ENCODE measurements at places on chromosomes 4 and X.

- DNase-seq: no peak
Measured at GRCh38 chr4:37749398-37749988, 63.3 kb upstream of the RELL1 start.

- DNase-seq: no peak
Measured at GRCh38 chrX:38887222-38887621, 86.0 kb downstream of the MID1IP1 start.

DNA sequence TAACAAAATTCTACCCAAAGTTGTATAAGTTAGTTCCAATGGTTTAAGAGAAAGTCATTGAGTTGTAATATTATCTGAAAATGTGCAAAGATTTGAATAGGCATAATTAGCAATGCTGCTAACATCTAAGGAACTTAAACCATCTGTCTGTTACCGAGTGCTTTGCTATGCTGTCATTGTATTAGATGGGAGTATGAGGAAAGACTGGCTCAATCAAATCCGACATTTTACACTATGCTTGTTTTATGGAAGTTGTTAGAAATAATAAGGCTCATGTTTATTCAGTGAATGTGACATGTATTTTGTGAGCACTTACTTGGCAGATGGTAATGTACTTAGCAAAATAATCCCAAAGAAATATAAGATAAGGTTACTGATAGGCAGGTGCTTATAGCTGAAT is 1715.1 kb downstream of the PCDH7 start:
- DNase-seq: no peak

GRCh38 chr4:152032722-152033131 is 271.9 kb upstream of the GATB start:
- peak; percentile 8 for DNase-seq

- DNase-seq: no peak
Measured at GRCh38 chrX:110346681-110347080, 12.0 kb upstream of the RTL9 start.

GRCh38 chr4:53066155-53066554 is 204.0 kb downstream of the RASL11B start:
- no peak for DNase-seq

DNA sequence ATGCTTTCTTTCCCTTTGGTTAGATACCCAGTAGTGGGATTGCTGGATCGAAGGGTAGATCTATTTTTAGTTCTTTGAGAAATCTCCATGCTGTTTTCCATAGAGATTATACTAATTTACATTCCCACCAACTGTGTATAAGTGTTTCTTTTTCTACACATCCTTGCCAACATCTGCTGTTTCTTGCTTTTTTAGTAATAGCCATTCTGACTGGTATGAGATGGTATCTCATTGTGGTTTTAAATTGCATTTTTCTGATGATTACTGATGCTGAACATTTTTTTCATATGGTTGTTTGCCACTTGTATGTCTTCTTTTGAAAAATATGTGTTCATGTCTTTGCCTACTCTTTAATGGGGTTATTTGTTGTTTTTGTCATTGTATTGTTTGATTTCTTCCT is 6.6 kb upstream of the AGA start:
- DNase-seq: no peak

DNA sequence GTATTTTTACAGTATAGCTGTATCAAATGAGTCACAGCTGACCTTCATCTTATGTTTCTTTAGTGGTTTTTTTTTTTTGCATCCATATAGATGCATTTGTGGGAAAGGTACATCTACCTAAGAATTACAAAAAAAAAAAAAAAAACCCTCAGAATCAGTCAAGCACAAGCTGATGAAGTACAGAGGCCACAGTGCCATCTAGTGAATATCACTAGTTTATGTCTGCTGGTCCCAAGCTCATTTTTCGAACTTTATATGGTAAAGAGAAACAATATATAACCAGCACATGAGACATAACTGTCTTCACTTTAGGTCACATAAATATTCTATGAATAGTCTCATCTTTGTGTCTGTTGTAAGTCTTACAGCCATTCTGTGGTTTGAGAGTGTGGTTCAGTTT is 220.1 kb downstream of the DLG3 start:
- peak; percentile 63 for DNase-seq

DNA sequence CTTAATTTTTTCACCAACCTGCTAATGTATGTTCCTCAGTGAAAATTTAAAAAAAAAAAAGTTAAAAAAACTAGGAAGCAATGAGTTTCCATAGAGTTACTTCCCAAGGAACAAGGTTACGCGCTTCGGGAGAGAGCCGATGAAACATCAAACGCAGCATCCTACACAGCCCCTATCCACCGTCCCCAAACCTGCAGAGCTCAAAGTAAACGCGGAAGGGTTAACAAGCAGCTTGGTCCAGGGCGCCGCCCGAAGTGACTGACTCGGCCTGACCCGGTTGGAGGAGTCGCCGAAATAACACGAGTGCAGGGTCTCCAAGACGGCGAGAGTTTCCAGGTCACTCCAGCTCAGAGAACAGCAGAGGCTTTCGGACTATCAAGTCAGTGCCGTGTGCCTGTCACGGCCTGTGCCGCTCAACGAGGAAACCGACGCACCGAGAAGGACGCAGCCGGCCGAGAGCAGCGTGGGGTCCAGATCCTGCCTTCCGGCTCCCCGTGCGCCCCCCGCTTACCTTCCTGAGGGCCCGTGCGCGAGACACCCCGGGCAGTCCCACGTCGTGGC is 512 bp downstream of the NOP14 start:
- peak; percentile 86 for DNase-seq

- DNase-seq: no peak
Measured at GRCh38 chrX:150052226-150052625, 113.9 kb upstream of the EOLA2 start.

- DNase-seq: no peak
Measured at GRCh38 chr4:130029442-130029841, 933.5 kb downstream of the C4orf33 start.

DNA sequence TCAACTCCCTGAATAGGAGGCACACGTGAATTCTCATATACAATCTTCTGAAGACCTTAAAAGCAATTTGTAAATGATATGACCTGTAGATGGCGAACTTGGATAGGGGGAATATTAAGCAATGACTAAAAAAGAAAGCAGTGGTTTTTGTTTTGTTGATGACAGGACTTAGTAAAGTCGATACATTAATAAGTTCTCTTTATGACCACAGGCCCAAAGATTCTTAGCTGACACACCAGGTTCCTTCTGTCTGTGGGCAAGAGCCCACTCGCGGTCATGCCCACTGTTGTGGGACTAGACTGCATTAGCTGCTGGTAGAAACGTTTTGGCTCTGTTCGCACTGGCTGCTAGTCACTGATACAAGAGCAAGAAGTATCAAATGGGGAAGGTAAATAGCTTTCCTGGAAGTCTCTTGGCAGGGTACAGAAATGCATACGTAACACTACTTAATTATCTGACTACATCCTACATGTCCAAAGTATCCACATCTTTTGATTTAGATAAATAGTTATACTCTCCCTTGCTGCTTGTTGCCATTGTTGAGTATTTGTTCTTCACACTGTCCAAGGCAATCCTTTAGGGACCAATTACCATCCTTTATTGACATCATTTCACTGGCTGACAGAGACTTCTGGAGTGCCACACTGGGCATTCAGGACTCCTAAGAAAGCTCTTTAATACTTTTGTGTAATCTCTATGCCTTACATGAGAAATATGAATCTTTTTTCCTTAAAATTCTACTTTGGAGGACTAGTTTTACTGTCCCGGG is 31.0 kb downstream of the ALPK1 start:
- DNase-seq: peak; percentile 73

- no peak for DNase-seq
Measured at GRCh38 chr4:88613417-88613875, 21.2 kb downstream of the HERC3 start.

DNA sequence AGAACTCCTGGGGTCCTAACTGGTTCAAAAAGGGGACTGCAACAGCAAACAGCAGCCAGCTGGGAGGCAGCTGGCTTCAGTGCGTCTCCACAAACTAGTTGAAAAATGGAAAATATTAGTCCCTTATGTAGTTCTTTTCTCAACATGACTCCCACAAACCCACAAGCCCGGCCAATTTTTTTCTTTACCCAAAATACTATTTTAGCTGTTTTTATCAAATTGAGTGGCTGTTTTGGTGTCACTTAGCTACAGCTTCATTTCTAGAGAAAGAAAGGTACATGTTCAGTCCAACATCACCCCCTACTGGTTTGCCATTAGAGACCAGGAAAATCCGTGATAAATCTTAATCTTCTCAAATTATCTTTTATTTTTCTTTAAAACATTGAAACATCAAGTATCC is 97.2 kb downstream of the GUCY2F start:
- peak; percentile 30 for DNase-seq

DNA sequence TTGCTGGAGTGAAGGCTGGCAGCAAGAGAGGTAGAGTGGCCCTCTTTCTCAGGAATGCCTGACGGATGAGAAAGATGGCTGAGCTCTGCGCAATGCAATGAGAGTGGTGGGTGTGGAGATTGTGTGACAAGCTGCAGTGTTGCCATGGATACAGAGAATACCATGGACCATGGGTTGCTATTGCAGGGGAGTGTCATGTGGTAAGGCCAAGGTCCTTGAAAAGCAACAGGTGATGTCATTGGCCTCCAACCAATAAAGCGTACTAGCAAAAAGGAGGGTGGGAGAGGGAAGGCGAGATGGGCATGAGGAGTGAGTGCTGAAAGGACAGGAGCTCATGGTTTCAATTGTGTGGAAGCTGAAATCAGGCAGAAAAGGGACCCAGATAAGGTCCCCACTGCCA is 1.8 kb downstream of the PNMA5 start:
- no peak for DNase-seq

- DNase-seq: no peak
Measured at GRCh38 chr4:7861440-7861881, 78.2 kb downstream of the AFAP1 start.

DNA sequence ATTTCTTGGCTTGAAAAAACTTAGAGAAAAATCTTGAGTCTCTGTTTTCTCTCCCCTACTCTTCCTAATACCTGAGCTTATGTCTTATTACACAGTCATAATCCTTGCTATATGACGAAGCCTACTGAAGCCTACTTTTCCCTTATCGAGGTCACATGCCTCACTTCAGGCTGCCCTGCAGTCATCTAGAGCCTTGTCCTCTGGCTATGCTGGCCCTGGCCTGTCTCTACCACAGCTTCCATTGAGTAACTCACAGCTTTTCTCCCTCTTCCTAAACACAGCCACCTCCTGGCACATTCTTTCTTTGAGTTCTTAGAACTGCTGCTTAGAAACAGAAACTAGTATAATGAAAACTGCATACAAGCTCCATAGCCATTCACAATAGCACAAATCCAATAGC is 1698.3 kb downstream of the STIM2 start:
- no peak for DNase-seq

DNA sequence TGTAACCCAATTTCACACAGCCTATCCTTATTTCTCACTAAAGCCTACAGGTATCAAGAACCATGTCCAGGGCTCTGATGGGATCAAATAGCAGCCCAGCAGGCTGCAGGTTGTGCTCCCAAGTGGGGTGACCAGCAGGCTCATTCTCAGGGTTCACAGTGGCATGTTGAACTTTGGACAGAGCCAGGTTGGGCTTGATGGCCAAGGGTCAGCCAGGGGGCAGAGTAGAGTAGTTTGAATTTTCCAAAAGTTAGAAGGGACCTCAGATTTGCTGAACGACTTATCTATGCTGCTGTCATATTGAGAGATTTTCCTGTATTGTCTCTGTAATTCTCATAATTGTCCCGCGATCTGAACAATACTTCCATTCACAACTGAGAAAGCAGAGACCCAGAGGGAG is 310.8 kb upstream of the BOD1L1 start:
- DNase-seq: no peak

DNA sequence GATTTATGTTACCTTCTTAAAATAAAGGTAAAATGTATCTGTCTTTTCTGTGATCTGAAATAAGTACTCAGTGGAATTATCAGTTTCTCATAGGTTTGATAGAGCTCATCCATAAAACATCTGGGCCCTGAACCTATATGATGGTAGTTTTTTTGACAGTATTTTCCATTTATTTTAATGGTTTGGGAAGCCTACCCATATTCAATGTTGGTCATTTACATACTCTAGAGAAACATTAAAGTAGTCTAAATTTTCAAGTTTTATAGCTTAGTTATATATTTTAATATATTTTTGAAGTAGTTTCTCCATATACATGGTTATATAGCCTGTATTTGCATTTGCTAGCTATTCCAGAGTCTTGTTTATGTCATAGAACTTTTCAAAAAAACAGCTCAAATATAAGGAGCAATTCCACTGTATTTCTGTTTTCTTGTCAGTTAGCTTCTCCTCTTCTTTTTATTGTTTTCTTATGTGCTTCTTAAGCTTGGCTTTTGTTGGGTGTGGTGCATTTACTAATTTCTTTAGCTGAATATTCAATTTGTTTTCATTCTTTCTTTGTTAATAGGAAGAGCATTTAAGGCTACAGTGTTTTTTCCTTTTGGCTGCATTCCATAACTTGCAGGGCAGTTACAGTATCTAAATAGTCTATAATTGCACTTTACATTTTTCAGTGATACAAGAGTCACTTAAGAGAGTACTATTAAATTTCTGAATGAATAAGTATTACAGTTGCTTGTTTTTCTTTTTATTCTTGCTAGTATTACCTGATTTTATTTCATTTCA is 181.4 kb downstream of the DKK2 start:
- DNase-seq: no peak

GRCh38 chrX:130869239-130869638 is 33.8 kb downstream of the ENOX2 start:
- DNase-seq: no peak

DNA sequence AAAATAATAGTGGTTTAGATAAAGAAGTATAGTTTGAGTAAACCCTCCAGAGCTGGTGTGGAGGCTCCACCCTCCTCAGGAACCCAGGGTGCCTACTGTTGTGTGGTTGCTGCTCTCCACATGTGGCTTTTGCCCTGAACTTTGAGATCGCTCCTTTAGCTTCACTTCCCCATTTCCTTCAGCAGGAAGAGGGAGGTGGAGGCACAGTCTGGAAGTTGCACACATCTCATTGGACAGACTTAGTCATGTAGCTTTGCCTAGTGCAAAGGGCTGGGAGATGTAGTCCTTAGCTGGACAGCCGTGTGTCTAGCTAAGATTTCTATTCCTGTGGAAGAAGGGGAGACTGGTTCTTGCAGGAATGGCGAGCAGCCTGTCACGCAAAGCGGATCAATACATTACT is 37.9 kb downstream of the RGS12 start:
- DNase-seq: no peak

DNA sequence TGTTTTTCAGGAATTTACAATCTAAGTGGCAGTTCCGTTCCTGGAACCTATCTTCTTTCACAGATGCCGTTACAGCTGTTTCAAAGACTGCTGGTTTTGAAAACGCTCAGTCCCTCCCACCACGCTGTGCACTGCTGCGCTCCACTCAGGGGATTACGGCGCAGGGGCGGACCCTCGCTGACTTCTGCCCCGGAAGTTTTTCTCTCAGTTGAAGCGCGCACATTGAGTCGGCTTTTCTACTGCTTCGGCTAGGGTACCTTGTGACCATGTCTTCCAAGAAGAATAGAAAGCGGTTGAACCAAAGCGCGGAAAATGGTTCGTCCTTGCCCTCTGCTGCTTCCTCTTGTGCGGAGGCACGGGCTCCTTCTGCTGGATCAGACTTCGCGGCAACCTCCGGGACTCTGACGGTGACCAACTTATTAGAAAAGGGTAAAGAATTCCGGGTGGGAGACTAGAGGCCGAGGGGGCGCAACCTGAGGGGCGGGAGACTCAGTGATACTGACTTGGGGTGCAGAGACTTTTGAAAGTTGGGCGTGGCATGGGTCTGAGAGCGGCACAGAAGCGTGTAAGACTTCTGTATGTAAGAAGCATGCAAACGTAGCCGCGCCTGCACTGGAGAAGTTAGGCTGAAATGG is 597 bp upstream of the NUDT6 start:
- peak; percentile 92 for DNase-seq
